Left colon (tissue), 2 donors: ENCODE measurements at places on chromosomes 11 and 22. TPM values are rescaled to one million over a fixed set of nuclear protein-coding genes. Genes with fewer than 3 reads are reported as not detected.

The SCGB2A2 gene
- not detected for total RNA-seq

The SLC1A2 gene
- 0.43 TPM for total RNA-seq

The BRSK2 gene
- 0.79 TPM for total RNA-seq

The MAJIN gene
- not detected for total RNA-seq

The TTC28 gene
- total RNA-seq, result 12.0 TPM

The CHEK1 gene
- total RNA-seq, result 6.6 TPM

The DERL3 gene
- 7.7 TPM for total RNA-seq

The UBE4A gene
- 45.6 TPM for total RNA-seq

The PGA4 gene
- total RNA-seq, result 0.52 TPM

The HRAS gene
- total RNA-seq, result 42.3 TPM

The LUZP2 gene
- 3.2 TPM for total RNA-seq

The PKDREJ gene
- total RNA-seq, result 0.55 TPM

The NLRP14 gene
- total RNA-seq, result 0.14 TPM

The SLC25A17 gene
- total RNA-seq, result 14.2 TPM

The OR10A6 gene
- not detected for total RNA-seq

The SCGB1D2 gene
- total RNA-seq, result not detected

The SHANK3 gene
- 4.8 TPM for total RNA-seq

The SERGEF gene
- total RNA-seq, result 30.6 TPM

The ARFGAP3 gene
- total RNA-seq, result 36.9 TPM

The POU2AF2 gene
- total RNA-seq, result 1.4 TPM

The DNAJB13 gene
- total RNA-seq, result not detected

The CHRM1 gene
- total RNA-seq, result 0.98 TPM

The STIM1 gene
- 65.4 TPM for total RNA-seq

The DRD4 gene
- 1.9 TPM for total RNA-seq

The MYBPC3 gene
- not detected for total RNA-seq

The PLAAT4 gene
- total RNA-seq, result 43.9 TPM

The OR52I1 gene
- not detected for total RNA-seq

The OR51E2 gene
- total RNA-seq, result 0.84 TPM
